ENCODE measurements at places on chromosomes 7 and 10.

- DNase-seq, result no peak
Measured at GRCh38 chr7:80231707-80232106, 97.1 kb downstream of the GNAI1 start.

- peak; percentile 68 for DNase-seq
Measured at GRCh38 chr7:150799741-150800580, at the start of gene TMEM176B. TSS of gene TMEM176B (minus strand) at chr7:150800364. CDS start at chr7:150796569, 3,795 bp downstream.

GRCh38 chr10:1151076-1152033 lies 95.2 kb downstream of the WDR37 start:
- no peak for DNase-seq

DNA sequence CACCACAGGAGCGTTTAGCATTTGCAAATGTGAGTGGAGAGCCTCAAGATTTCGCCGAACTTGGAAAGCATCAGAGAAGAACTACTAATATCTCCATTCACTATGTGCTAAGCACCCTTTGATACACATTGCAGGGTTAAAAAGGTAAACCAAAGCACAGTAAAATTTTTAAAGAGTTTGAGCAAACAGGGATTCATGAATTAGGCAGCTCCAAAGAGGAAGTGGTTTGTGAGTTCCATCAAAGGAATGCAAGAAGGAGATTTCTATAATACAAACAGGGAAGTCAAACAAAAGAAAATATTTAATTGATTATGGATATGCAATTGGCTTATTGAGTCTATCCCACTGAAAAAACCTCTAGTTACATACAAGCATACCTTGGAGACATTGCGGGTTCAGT lies 81.1 kb upstream of the TMEM72 start:
- no peak for DNase-seq

DNA sequence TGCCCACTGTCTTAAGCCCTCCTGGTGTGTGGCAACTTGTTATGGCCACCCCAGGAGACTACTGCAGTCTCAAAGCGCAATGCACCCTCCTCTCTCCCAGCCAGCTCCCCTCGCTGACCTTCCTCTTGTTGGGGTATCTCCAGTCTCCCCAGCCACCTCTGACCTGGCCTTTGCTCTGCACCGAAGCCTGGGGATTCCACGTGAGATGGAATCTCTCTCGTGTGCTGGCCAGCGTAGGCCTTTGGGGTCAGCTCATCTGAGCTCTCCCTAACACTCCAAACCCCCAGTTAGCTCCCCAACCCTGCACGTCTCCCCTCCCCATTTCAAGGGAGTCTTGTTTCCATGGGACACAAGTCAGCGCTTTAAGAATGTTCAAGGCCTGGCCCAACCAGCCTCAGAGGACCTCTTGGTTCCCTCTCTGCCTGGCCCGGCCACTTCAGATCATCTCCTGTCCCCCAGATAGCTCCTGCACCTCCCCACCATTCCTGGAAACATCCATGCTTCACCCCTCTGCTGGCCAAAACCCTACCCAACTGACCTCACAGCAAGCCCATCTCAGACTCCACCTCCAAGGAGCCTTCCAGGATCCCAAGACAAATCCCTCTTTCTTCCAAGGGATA lies 11.2 kb downstream of the ITPRIP start:
- no peak for DNase-seq

- no peak for DNase-seq
Measured at GRCh38 chr7:30436518-30436917, 42.1 kb downstream of the NOD1 start.

- no peak for DNase-seq
Measured at GRCh38 chr10:76700241-76700640, 937.4 kb downstream of the KCNMA1 start.

DNA sequence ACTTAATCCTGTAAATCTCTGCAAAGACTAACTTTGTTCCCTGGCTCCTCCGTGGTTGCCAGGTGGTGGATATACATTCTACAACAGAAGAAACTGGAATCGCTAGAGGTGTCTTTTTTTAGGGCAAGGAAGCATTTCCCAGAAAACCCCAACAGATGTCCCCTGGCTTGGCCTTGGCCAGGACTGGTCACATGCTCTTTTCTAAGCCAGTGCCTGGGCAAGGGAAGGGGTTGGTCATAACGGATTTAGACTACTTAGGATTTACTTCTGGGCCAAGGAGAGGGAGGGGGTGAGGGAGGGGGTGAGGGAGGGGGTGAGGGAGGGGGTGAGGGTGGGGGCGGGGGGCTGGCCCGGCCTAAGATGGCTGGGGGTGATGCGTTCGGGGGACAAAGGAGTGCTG lies 105.7 kb downstream of the SNX10 start:
- peak; percentile 54 for DNase-seq
